ENCODE measurements at places on chromosomes 7 and 10.
A peak's percentile ranks its signal among the peaks of the same experiment; 100 is the strongest.

GRCh38 chr10:91006001-91006751 lies 85.3 kb upstream of the ANKRD1 start:
- DNase-seq: no peak

DNA sequence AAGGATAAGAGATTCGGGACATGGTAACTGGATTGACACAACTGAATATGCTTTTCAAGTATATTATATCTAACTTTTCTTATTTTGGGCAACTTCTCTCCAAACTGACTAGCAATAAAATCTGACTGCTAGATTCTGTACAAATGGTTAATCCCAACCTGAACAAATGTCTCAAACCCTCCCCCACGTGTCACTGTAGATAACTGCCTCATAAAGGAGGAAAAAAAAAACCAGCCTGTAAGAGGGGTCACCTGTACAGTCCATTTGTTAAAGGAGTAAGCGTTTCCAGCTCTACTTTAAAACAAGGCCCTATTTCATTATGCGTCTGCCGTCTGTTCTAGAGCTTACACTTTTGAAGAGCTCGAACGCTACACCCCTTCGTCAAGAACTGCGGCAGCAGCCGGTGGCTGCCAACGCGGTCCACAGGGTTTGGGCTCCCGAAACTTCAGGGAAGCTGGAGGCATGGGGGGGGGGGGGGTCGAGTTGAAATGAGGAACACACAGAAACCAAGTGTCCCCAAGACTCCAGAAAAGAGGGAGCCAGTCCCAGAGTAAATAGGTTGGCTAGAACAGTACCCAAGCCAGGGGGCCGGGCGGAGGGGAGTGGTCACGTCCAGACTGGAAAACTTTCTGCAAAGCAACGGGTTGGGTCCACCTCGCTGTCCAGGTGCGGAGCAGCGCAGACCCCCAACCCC lies 492 bp downstream of the COG5 start:
- no peak for DNase-seq

- no peak for DNase-seq
These were observed 117.2 kb upstream of the ADCY1 start for GRCh38 chr7:45456747-45457524.

DNA sequence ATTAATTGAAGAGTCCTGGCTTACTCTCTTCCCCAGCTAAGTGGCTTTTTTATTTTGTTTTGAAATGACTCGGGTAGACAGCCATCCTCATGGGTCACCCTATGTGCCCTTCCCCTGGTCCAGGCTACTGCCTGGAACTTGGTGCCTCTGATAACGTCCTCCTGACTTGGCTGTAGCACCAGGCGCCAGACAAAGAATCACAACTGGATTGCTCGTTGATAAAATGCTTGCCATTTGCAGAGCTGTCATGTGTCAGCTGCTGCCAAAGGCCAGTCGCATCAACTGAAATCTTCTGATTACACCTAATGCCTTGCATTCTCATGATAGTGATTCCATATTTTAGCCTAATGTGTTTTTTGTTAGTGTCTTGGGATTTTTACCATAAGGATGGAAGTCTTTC lies 27.4 kb upstream of the ABLIM1 start:
- DNase-seq: no peak

GRCh38 chr10:15168291-15168785 lies at the start of gene NMT2:
NMT2 (minus strand) TSS chr10:15168693; CDS start chr10:15168612, 81 bp downstream.
- DNase-seq: peak; percentile 87

DNA sequence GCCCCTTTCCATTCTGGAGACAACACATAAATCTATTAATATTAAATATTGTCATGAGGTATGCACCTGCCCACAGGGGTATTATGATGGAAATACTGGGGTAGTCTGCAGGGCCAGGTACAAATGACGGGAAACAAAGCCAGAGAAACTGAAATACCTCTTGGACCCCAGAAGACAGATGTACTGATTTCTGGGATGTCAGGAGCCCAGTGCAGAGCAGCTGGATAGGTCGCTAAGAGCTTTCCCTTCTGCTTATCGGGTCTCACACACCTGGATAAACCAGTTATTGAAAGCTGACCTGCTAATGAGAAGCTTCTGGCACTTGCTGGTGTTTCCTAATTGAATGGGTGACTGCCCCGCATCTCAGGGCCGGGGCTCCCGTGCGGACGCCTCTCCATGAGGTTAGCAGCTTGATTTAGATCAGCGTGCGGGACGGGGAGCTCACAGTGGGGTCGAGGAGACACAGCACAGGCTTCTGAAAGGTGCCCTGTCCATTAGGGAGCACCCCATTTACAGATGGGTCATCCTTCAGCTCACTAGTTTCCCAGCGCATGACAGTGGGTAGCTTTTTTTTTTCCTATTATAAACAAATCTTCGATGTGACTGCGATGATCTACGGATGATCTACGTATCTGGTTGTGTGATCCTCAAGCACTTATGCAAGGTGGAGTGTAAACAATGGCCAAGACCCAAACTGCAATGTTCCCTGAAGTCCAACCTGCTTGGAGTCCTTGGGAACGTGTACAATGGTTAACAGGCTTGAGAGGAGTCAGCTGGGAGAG lies 1.5 kb upstream of the INSIG1 start:
- no peak for DNase-seq

GRCh38 chr10:80413271-80413996 lies 5.1 kb downstream of the PRXL2A start:
- no peak for DNase-seq

Data from thymus (tissue), 14 donors.